Large intestine (tissue), 12 donors: ENCODE measurements at places on chromosomes 1 and 21. TPM values are rescaled to one million over a fixed set of nuclear protein-coding genes. Genes with fewer than 3 reads are reported as not detected.

The ANKRD34A gene
- 0.79 TPM for polyA plus RNA-seq

The PAQR7 gene
- polyA plus RNA-seq: 42.9 TPM

The PTGER3 gene
- 8.1 TPM for polyA plus RNA-seq

The OR2G6 gene
- polyA plus RNA-seq: not detected

The ZNF648 gene
- 0.04 TPM for polyA plus RNA-seq

The ENAH gene
- polyA plus RNA-seq: 44.4 TPM

The KCND3 gene
- polyA plus RNA-seq: 2.5 TPM

DNA sequence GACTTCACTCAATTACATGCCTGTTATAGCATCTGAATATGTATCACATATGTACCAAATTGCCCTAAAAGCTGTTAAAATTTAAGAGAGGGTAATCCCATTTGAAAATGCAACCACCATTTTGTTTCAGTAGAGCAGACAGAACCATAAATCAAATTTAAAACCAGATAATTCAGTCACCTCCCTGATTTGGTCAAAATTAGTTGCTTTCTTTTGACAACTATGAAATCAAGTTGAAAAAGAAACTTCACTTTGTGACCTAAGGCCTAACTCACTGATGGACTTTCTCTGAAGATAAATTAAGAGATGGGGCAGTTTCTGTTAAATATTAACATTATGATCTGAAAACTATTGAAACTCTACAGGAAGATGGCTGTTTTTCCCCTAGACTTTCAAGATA, 6.7 kb downstream of the GORAB start:
- no peak for DNase-seq
- H3K27ac ChIP-seq: no peak overlapping the region
- H3K27me3 ChIP-seq: no peaks in the 10 kb centered on the region
- H3K4me3 ChIP-seq: no peak overlapping the region

- H3K27ac ChIP-seq: no peak overlapping the region
- peaks cover 3% of the 10 kb centered on the region for H3K4me1 ChIP-seq
- H3K36me3 ChIP-seq: no peaks in the 10 kb centered on the region
- H3K4me3 ChIP-seq: no peak overlapping the region
- DNase-seq: no peak
- no peaks in the 10 kb centered on the region for H3K27me3 ChIP-seq
Measured at GRCh38 chr1:13801655-13802486, 101.9 kb downstream of the PRDM2 start.

- no peaks in the 10 kb centered on the region for H3K4me1 ChIP-seq
- H3K4me3 ChIP-seq: no peak overlapping the region
- no peak overlapping the region for H3K27ac ChIP-seq
- H3K36me3 ChIP-seq: no peaks in the 10 kb centered on the region
- no peak for DNase-seq
Measured at GRCh38 chr1:170634824-170635410, 29.0 kb upstream of the PRRX1 start.

GRCh38 chr1:18955441-18956192, 859 bp downstream of the IFFO2 start:
- H3K27ac ChIP-seq: no peak overlapping the region
- H3K36me3 ChIP-seq: no peaks in the 10 kb centered on the region
- peak overlapping the region; percentile 44 for H3K4me3 ChIP-seq
- peaks cover 27% of the 10 kb centered on the region for H3K27me3 ChIP-seq

DNA sequence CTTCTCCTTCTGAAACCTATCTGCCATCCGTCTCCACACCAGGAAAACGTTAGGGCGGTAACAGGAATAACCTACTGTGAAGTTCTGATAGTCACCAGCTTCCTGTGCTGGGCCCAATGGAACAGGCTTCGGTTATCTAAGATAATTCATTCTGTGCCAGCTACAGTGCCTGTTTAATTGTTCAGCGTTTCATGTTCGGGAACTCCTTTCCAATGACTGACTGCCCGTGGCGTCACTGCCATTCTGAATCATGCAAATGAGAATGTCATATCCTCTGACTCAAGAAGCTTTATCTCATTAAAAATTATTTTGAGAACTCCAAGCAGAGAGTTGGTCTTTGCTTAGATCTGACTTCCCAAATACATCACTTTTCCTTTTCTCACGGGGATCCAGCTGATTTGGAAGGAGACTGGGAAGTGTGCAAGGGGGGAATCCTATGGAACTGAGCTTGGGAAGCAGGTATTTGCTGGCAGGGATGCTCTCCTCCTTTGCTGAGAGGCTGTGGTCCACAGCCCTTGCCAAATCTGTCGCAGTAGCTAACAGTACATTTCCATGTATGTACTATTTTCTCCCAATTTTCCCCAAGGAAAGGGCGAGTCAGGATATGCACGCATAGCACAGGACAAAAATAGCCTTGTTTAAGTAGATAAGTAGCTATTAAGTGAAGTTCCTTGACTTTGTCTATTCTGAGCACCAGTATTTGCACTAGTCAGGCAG, 358.7 kb downstream of the LTN1 start:
- H3K27ac ChIP-seq: no peak overlapping the region
- H3K4me3 ChIP-seq: no peak overlapping the region
- no peak for DNase-seq
- H3K36me3 ChIP-seq: no peaks in the 10 kb centered on the region
- H3K27me3 ChIP-seq: no peaks in the 10 kb centered on the region
- no peaks in the 10 kb centered on the region for H3K4me1 ChIP-seq

- no peaks in the 10 kb centered on the region for H3K36me3 ChIP-seq
- no peak for DNase-seq
- no peak overlapping the region for H3K4me3 ChIP-seq
Measured at GRCh38 chr1:29811247-29811646, 574.9 kb downstream of the PTPRU start.

- no peaks in the 10 kb centered on the region for H3K36me3 ChIP-seq
- no peak for DNase-seq
- peaks cover 6% of the 10 kb centered on the region for H3K4me1 ChIP-seq
- no peak overlapping the region for H3K4me3 ChIP-seq
- H3K27me3 ChIP-seq: no peaks in the 10 kb centered on the region
Measured at GRCh38 chr1:81880781-81881180, 80.0 kb downstream of the ADGRL2 start.

GRCh38 chr1:41898191-41898713, 20.5 kb downstream of the HIVEP3 start:
- no peaks in the 10 kb centered on the region for H3K36me3 ChIP-seq
- no peak overlapping the region for H3K27ac ChIP-seq
- peaks cover 6% of the 10 kb centered on the region for H3K4me1 ChIP-seq
- H3K27me3 ChIP-seq: no peaks in the 10 kb centered on the region
- peak; percentile 20 for DNase-seq
- H3K4me3 ChIP-seq: no peak overlapping the region

DNA sequence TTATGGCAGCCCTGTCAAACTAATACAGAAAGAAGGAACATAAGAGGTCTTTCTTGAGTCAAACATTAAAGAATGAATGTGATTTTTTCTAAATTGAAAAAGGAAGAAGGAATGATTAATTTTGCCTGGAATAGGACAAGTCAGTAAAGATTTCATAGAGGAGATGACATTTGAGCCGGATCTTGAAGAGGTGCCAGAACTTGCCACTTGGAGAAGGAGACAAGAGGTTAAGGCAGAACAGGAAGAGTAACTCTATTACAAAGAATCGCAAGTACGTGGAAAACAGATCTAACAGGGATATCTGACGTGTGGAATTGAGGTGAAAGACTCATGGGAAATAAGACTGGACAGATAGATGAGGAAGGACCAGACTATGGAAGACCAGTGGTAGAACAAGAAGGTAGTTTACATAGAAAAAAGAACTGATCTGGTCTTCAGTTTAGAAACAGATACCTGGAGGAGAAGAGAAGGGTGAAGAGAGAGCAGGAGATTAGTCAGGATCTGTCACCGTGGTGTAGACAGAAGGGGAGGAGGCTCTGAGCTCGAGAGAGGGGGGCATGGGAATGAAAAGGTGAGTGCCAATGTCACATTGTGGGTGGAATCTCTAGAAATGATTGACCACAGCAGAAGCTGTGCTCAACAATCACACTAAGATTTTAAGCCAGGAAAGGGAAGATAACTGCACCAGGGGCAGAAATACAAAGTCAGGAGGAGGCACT, 32.5 kb downstream of the RHOU start:
- no peaks in the 10 kb centered on the region for H3K36me3 ChIP-seq
- H3K4me1 ChIP-seq: peaks cover 20% of the 10 kb centered on the region
- H3K27me3 ChIP-seq: no peaks in the 10 kb centered on the region

GRCh38 chr1:53172426-53173128, 24.0 kb upstream of the CPT2 start:
- H3K36me3 ChIP-seq: no peaks in the 10 kb centered on the region
- DNase-seq: no peak
- peaks cover 18% of the 10 kb centered on the region for H3K4me1 ChIP-seq
- no peak overlapping the region for H3K4me3 ChIP-seq
- H3K27me3 ChIP-seq: no peaks in the 10 kb centered on the region

DNA sequence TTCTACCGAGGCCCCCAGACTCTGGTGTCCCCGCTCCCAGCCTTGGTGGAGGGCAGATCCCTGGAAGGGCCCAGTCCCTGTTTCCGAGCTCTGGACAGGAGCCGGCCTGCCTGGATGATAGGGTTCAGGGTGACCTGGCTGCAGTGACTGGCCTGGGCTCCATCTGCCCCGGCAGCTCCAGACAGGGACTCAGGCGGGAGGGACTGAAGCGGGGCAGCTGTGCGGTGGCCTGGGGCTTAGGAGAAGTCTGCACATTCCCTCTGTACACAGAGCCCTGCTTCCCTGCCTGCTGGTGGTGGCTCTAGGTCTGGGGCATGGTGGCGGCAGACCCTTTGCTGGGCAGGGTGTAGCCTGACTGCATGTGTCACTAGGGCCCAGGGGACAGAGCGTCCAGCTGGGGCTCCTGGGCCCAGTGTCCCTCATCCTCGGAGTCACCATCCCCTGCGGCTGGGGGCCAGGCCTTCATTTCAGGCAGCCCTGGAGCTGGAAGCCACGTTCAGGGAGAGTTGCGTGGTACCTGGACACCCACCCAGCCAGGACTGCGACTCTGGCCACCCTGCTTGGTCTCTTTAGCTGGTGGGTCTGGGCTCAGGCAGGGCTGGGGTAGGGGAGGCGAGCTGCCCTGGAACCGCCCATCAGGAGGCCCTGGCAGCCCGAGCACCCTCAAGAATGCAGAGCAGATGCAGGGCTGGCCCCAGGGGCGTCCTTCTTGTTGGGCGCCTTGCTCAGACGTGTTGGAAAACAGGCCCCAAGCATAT, 9.6 kb downstream of the ARHGEF16 start:
- H3K27ac ChIP-seq: no peak overlapping the region
- peaks cover 46% of the 10 kb centered on the region for H3K36me3 ChIP-seq
- no peak overlapping the region for H3K4me3 ChIP-seq
- no peak for DNase-seq
- peaks cover 32% of the 10 kb centered on the region for H3K4me1 ChIP-seq
